Left lobe of liver (tissue), 2 donors: ENCODE measurements at places on chromosomes 2 and 18.

GRCh38 chr18:1846640-1847039 is 724.7 kb downstream of the METTL4 start:
- no peak for DNase-seq

GRCh38 chr2:16513626-16514025 is 152.0 kb downstream of the CYRIA start:
- no peak for DNase-seq

- no peak for DNase-seq
Measured at GRCh38 chr2:139374296-139374850, 594.2 kb upstream of the NXPH2 start.

GRCh38 chr2:72923833-72924352 is 6.6 kb downstream of the EMX1 start:
- no peak for DNase-seq

GRCh38 chr2:1766425-1766824 is 22.1 kb upstream of the PXDN start:
- no peak for DNase-seq

DNA sequence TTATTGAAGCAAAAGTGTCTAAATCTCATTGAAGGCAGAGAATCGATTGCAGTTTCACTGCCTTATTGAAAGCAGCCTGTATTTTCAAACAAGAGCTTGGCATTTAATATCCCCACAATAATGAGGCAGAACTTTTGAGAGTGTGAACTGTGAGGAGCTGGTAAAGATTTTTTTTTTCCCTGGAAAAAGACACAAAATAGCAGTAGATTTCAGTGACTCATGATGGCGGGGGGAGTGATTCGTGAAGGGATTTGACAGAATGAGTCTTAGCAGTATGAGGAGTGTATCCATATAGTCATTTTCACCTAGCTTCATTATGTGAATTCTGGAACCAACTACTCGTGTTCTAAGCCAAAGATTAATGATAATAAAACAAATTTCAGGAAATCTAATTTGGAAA is 242.9 kb downstream of the ARL6IP6 start:
- no peak for DNase-seq

- no peak for DNase-seq
Measured at GRCh38 chr2:209114588-209115240, 309.1 kb upstream of the MAP2 start.

GRCh38 chr2:62467475-62468321 is 38.3 kb downstream of the TMEM17 start:
- peak; percentile 70 for DNase-seq

DNA sequence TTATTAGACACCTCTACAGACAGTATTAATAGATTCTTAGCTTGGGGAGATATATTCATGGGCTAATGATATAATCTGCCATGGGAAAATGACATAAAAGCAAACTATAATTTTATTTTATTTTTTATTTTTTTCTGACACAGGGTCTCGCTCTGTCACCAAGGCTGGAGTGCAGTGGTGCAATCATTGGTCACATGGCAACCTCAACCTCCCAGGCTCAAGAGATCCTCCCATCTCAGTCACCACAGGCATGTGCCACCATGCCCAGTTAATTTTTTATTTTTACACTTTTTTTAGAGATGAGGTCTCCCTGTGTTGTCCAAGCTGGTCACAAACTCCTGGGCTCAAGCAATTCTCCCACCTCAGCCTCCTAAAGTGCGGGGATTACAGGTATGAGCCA is 39.3 kb downstream of the RTN4 start:
- peak; percentile 79 for DNase-seq

DNA sequence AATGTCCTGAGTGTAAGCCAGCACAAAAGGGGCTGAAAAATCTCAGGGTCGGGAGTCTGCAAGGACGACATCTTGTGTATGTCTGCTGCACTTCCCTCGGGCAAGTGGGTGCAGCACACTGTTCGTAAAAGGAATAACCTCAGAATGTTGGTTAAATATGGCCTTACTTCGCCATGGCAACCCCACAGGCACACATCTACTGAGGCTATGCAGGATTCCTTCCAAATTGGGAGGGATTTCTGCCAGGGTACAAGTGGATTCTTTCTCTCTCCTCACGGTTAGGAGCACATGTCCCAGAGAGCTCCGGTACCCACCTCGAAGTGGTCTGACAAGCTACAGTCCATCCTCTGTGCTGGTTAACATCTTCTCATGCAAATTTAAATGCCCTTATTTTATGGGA is 277.7 kb upstream of the PXDN start:
- DNase-seq = no peak

- DNase-seq = no peak
Measured at GRCh38 chr2:171651667-171652415, 35.4 kb upstream of the DYNC1I2 start.

DNA sequence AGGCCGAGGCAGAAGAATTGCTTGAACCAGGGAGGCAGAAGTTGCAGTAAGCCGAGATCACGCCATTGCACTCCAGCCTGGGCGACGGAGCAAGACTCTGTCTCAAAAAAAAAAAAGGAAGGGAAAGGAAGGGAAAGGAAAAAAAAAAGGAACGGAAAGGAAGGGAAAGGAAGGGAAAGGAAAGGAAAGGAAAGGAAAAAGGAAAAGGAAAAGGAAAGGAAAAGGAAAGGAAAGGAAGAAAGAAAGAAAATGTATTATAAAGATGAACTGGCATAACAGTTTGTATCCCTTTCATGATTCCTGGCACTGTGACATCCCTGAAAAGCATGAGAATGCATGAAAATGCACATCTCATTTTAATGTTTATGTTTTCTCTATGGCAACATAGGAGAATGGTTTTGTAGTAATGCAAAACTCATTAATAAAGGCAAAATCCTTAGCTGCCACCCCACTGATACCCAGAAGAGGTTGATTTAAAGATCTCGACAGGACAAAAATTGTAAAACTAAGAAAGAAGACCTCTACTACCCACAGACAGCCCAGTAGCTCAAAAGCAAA is 11.5 kb upstream of the MREG start:
- no peak for DNase-seq

DNA sequence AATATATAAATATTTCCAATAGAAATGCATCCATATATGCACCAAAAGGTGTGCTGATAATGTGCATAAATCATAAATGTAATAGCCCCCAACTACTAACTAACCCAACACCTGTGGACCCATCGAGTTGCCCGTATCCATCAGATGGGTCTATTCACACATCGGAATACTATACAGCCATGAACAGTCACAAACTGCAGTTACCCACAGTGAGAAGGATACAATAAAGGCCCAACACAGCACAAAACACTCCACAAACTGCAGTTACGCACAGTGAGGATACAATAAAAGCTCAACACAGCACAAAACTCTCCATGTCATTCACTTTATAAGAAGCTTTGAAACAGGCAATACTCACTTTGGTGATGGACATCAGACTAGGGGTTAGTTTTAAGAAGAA is 145.3 kb upstream of the OTOS start:
- no peak for DNase-seq

DNA sequence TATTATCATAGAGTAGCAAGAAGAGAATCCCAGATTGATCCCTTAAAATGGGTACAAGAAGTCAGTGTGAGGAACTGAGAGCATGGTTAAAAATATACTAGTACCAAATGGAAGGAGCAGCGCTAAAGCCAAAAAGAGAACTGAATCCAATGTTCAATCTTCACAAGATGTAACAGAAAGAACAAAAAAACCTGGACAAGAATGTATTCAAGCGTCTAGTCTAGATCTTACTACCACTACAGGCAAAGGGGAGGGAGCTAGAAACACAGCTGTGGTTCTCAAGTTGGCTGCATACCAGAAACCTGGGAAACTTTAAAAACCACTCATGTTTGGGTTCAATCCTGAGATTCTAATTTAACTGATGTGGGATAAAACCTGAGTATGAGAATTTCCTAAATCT is 57.5 kb downstream of the PIAS2 start:
- no peak for DNase-seq
